T47D (cell line): ENCODE measurements at places on chromosomes 4 and X.

GRCh38 chrX:140022482-140022881 lies 57.2 kb upstream of the CXorf66 start:
- DNase-seq, result no peak

- DNase-seq, result no peak
Observed at GRCh38 chr4:185238215-185238681, 28.9 kb downstream of the SNX25 start.

- DNase-seq, result no peak
Observed at GRCh38 chr4:68498413-68499007, 51.2 kb downstream of the TMPRSS11E start.

DNA sequence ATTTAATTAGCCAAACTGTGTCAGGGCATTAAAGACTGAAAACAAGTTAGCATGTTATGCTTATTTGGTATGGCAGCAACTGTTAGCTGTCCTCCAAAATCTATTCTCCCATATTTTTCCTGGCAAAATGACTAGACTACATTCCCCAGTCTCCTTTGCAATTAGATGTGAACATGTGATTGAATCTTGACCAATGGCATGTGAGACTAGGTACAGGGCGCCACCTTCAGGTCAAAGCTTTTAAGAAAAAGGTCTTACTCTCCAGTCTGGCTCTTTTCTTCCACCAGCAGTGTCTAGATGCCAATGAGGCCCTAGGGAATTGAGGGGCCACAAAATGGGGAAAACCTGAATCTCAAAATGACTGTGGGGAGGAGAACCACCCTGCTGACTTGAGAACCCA lies 408.2 kb downstream of the SMARCA1 start:
- peak; percentile 11 for DNase-seq

GRCh38 chr4:139607502-139608060 lies 51.6 kb upstream of the SETD7 start:
- no peak for DNase-seq

GRCh38 chr4:2069161-2069971 lies 10.2 kb downstream of the NAT8L start:
- no peak for DNase-seq

GRCh38 chr4:8035371-8035780 lies 95.7 kb upstream of the AFAP1 start:
- DNase-seq, result no peak

- DNase-seq, result no peak
Observed at GRCh38 chrX:9693307-9694001, 72.2 kb downstream of the GPR143 start.

- no peak for DNase-seq
Observed at GRCh38 chr4:73432169-73433000, 3.6 kb upstream of the AFP start.

DNA sequence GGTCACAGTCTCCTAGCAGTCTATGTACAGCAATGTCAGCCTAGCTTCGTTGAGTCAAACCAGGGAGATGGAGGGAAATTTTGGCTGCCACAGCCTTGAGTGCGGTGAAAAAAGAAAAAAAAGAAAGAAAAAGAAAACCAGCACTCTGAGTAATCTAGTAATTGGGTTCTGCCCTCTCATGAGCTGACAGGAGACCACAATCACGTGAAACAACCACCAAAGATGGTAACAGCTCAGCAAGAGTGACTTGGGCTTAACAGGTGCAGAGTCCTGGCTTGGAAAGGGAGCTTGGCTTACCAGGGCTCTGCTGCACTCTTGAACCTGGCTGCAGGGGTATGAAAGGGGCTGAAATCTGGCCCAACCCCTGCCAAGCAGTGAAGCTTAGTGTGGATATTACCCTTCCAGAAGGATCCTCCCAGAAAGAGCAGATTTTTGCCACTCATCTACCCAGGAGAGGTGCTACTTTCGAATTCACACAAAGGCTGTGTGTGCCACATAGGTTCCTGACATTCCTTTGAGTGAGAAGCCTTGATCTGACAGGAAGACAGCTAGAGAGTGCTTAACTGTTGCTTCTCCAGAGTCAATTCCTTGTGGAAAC lies 350.3 kb downstream of the PTTG2 start:
- DNase-seq, result peak; percentile 40

DNA sequence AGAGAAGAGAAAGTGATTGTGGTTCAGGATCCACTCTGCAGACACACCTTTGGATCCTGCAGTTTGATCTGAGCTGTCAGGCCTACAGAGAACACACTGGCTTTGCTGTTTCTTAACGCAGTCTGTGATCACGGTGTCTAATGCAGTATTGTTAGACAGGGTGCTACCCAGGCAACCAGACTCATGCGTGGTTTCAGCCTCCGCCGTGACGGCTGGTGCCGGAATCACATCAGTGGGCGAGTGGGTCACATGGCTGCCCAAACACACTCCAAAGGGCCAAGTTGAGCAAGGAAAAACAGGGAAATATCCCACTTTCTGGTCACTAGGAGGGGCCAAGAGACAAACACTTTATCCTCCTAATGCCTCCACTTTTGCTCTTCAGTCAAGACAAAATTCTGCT lies 27.5 kb downstream of the CCDC149 start:
- no peak for DNase-seq

- no peak for DNase-seq
Observed at GRCh38 chr4:97517939-97518338, 625.3 kb downstream of the STPG2 start.

DNA sequence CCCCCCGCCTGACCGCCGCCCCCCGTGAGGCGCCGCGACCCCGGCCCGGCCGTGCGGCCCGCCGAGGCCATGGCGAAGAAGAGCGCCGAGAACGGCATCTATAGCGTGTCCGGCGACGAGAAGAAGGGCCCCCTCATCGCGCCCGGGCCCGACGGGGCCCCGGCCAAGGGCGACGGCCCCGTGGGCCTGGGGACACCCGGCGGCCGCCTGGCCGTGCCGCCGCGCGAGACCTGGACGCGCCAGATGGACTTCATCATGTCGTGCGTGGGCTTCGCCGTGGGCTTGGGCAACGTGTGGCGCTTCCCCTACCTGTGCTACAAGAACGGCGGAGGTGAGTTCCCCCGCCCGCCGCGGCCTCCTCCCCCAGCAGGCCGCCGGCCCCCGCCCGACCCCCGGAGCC lies 780 bp downstream of the SLC6A8 start:
- no peak for DNase-seq

GRCh38 chrX:32618154-32618553 lies 593.2 kb downstream of the DMD start:
- no peak for DNase-seq

GRCh38 chrX:63746715-63747114 lies 38.3 kb downstream of the ARHGEF9 start:
- no peak for DNase-seq

DNA sequence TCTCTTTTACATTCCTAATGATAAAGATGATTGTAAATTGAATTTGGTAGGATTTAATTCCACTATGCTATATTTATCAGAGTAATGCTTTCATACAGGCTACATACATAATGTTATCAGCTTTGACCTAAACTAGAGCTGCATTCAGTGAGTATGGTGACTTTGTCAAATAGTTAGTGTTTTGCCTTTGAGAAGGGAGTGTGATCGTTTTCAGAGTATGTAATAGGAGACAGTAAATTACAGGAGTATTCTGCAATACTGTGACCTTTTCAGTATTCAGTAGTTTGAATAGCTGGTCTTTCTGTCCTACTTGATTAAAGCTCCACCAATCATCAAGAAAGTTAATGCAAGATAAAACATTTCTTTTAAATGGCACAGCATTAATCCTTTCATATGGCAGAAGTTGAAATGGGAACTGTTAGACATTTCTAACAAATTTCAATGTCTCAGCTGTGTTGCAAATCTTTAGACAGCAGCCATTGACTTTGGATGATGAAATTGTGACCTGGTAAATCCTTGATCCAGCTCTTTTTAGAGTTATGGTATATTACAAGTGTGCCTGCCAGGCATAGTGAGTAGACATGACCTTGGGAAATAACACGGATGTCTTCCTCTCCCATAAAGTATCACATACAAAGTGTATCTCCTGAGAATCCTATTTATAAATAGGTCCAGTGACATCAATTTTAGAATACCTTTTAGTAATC lies 455.3 kb downstream of the KCTD8 start:
- DNase-seq, result no peak

- peak; percentile 9 for DNase-seq
Observed at GRCh38 chr4:110644008-110644407, 21.1 kb upstream of the PITX2 start.

DNA sequence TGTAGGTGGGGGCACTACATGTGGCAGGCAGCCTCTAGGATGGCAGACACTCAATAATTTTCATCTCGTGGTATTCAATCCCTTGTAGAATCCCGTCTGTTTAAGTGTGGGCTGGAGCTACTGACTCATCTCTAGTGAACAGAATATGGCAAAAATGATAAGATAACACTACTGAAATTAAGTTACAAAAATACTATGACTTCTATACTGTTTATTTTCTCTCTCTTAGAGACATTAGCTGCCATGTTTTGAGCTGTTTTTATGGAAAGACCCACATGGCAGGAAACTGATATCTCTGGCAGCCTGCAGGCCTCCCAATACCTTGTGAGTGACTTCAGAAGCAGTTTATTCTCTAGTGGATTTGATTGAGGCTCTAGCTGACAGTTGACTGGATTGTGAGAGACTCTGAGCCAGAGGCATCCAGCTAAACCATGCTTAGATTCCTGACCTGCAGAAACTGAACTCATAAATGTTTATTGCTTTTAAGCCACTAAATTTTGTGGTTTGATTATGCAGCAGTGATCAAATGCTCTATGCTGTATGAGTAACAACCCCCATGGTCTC lies 298.8 kb upstream of the CTSO start:
- no peak for DNase-seq

DNA sequence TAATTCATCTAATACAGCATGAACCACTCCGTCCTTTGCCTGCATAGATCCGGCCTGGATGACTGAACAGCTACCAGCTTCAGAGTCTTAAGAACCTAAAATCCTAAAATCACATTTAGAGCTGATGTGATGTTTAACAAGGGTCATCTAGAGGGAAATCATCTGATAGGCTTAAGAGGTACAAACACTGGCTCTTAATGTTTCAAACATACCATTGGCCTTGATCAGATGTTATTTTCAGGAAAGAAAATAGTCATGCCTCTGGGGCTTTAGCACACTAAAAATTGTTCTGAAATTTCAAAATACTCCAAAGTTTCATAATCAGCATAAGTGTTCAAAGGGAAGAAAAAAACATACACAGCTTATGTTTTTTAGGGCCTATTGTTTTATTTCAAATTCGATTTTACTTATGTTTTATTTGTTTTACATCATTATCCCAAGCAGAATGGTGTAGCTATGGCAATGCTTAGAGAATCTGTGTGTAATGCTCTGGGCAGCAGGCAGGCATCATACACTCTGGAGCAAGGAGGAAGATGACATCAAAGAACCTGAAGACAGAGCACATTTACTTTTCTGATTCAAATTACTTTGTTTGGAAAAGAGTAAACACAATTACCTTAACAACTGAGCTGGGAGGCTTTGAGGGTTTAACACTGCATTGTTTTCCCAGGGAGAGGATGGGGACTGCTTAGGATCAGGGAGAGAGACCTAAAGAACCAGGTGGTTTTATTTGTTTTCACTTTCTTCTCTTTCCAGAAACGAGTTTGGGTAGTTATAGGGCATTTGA lies 25.3 kb upstream of the LEF1 start:
- no peak for DNase-seq
